ENCODE measurements at places on chromosomes 12 and 14.

DNA sequence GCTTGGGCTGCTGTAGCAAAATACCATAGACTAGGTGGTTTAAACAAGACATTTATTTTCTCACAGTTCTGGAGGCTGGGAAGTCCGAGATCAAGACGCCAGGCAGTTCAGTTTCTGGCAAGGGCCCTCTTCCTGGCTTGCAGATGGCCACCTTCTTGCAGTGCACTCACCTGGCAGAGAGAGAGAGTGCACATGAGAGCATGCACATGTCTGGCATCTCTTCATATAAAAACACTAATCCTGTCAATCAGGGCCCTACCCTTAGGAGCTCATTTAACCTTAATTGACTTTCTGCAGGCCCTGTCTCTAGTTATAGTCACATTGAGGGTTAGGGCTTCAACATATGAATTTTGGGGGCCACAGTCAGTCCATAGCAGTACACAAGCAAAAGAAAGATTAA is 12.4 kb upstream of the EVL start:
- no peak for DNase-seq

DNA sequence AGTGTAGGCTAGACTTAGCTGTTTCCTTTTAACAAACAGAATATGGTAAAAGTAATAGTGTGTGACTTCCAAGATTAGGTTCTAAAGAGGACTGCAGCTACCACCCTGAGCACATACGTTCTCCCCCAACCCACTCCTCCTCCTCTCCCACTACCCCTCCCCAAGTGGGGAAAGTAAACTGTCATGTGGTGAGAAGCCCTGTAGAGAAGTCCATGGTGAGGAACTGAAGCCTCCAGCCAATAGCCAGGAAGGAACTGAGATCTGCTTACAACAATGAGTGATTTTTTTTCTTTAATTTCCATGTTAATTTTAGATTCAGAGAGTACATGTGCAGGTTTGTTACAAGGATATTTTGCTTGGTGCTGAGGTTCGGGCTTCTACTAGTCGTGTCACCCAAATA is 57.0 kb upstream of the EGLN3 start:
- DNase-seq = no peak

GRCh38 chr12:87425942-87426554 is 603.2 kb downstream of the C12orf50 start:
- no peak for DNase-seq

- no peak for DNase-seq
Measured at GRCh38 chr14:94819531-94819930, 49.6 kb upstream of the GSC start.

DNA sequence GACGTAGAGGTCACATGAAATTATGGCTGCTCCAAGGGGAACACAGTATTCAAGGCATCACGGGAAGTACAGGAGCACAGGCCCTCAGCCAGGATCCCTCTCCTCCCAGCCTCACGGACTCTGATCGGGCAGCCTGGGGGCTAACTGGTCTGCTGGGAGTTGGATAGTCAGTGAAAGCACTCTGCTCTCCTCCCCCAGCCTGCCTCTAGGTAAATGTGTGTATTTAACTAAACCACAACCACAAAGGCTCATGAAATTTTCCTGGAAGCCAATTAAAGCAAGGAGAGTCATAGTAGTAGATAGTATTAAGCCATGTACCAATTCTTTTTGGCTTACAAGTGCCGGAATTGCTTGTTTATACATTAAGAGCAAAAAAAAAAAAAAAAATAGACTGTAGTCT is 254.3 kb downstream of the MSRB3 start:
- DNase-seq = no peak

DNA sequence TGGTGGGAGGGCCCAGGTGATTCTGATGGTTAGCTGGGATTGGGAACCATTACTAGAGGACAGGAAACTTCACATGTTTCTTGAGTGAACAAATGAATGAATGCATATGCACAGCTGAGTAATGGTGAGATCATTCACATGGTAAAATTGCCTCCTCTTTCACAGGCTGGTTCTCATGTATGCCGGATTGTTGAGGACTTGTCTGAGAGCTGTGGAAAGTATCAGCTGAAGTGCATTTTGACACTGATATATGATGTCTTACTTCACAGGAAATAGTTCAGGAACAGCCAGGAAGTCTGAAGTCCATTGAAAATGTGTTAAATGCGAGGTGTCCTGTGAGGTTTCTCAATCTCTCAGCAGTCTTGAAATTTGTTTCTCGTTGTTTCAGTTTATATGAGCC is 77.6 kb upstream of the DACT1 start:
- no peak for DNase-seq

DNA sequence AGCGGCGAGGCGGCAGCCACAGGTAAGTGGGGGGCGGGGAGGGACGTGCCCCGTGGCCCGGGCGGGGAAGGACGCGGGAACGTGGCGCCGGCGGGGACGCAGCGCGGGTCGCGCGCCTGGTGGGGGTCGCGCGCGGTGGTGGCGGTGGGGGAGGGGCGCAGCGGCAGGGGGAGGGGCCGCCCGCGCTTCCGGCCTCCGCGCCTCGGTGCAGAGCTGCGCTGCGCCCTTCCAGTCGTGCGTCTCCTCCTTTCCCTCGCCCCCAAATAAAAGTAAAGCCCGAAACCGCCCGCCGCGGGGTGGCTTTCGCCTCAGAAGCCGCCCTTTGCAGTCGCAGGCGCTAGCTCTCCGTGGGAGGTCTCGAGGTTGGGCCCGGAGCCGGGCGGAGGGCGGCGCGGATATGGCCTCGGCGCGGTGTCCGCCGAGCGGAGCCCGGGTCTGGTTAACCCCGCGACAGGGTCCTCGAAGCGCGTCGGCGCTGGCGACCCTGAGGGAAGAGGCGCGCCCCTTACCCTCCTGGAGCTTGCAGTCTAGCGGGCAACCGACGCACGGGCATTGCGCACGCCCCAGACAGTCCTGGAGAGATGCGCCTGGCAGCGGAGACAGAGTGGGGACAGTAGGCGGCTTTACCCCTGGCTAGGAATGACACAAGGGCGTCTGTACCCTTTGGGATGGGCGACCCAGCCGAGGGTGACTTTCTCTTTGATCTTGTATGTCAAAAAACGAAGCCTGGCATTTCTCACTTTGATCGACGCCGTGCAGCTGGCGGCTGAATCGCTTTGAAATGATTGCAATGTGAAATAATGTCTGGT is 589 bp downstream of the ATF1 start:
- peak; percentile 4 for DNase-seq

DNA sequence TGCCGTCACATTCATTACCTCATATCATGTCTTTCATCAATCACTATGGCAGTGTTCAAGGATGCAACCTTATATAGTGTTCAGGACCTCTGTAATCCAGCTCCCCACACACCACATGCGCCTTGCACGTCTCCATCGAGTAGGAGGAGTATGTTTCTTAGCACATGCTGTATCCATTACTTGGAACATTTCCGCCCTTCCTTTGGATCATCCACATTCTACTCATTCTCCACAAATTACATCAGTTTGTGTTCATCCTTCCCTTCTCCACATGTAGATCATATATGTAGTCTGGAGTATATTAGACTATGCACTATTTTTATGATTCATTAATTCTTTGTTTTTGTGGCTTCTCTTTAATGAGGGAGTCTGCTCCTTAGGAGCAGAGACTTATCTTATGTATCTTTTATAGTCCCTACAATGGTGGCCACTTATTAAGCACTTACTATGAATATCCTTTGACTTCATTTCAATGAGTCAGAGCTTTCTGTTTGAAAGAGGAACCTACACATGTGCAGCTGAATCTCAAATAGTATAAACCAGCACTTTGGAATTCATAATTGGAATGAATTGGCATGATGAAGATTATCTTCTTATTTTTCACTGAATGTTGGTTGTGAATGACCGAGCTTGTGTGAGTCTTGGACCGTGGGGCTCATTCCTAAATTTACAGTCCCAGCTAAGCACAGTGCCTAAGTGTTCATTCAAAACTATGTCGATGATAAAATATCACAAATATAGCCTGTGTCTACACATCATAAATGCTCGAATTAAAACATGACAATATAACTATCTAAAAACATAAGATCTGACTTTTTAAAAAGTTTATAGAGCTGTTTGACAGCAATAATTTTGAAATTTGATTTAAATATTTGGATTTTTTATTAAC is 30.2 kb upstream of the NPAS3 start:
- no peak for DNase-seq

DNA sequence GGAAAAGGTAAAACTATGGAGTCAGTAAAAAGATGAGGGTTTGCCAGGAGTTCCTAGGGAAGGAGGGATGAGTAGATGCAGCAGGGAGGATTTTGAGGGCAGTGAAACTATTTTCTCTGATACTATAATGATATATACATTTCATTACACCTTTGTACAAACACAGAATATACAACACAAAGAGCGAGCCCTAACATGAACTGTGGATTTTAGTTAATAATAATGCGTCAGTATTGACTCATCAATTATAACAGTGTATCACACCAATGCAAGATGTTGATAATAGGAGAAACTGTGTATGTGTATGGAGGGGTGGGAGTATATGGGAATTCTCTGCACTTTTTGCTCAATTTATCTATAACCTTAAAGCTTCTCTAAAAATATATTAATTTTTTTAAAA is 404.3 kb upstream of the NOVA1 start:
- DNase-seq = no peak

DNA sequence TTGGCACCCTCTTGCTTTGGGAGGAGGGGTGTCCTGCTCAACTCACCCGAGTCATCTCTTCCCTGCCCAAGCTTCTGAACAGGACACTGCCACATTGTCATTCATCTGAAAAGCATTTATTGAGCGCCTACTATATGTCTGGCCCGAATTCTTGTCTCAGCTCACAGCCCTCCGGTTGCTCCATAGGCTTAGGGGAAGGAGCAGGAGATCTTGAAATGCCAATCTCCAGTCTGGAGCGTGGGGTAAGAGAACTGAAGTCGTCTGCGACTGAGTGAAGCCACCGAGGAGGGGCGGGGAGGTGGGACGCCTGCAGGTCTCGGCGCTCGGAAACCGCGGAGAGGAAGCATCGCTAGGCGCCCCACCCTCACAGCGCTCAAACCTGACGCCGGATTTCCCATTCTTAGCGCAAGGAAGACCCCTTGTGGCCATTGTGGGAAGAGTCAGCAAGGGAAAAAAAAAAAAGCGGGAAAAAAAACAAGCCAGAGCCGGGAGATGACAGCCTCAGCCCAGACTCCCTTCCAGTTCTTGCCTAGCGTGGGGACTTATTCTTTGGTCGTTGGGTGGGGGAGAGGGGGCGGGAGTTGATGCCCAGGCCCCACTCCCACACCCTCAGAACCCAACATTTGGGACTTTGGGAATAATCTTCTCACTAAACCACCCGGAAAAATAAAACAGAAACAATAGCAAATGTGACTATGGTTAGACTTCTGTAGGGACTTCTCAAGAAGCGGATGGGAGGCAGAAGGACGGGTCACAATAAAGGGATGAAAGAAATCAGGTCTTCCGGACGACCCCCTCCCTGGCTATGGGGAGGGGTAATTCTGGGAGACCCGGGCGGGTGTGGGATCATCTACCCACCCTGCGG is 28.2 kb upstream of the SMUG1 start:
- peak; percentile 48 for DNase-seq

GRCh38 chr12:105091476-105092206 is 7.4 kb upstream of the ALDH1L2 start:
- no peak for DNase-seq

- no peak for DNase-seq
Measured at GRCh38 chr12:122999196-122999946, 18.9 kb downstream of the ARL6IP4 start.

- no peak for DNase-seq
Measured at GRCh38 chr12:95198914-95199313, 18.4 kb downstream of the FGD6 start.

DNA sequence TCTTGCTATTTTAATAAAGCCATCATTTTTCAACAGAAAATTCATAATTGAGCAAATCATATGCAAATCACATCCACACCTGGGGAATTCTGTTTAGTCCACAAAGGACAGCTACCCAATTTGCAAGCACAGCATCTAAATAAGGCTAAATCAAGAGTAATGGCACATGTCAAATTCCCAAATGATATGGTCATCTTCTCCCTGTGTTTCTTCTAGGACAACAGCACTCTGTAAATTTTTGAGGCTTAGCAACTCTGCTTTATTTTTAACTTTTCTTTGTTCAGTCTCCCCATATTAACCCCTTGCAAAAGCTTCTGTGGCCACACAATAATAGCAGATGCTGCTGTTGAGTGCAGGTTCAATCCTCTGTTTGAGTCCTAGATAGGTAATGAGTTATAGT is 155.6 kb upstream of the DAAM1 start:
- DNase-seq = no peak

DNA sequence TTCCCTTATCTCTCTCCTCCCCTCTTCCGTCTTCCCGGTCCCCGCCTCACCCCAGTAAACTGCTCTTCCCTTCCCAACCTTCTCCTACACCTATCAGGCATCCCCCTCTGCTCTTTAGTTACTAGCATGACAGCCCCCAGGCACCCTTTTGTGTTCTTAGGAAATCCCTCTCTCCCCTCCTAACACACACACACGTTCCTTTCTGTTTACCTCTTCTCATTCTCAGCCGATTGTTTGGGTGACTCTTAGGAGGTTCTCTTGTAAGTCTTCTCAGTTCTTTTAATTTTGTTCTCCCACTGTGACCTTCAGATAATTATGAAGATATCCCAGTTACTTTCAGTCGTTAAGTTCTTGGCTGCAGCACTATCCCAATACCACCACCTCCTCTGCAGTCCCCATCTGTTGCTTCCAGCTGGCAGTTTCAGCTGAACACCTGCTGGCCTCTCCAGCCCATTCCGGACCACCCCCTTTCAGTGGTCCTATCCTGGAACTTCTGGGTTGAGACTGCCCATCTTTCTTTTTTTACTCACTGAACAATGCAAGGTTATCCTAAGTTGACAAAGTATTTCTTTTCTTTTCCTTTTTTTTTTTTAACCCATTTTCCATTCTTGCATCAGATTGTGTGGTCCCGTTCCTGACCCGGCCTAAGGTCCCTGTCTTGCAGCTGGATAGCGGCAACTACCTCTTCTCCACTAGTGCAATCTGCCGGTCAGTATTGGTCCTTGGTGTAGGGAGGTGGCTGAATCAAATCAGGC is 711 bp downstream of the MARS1 start:
- DNase-seq = no peak

DNA sequence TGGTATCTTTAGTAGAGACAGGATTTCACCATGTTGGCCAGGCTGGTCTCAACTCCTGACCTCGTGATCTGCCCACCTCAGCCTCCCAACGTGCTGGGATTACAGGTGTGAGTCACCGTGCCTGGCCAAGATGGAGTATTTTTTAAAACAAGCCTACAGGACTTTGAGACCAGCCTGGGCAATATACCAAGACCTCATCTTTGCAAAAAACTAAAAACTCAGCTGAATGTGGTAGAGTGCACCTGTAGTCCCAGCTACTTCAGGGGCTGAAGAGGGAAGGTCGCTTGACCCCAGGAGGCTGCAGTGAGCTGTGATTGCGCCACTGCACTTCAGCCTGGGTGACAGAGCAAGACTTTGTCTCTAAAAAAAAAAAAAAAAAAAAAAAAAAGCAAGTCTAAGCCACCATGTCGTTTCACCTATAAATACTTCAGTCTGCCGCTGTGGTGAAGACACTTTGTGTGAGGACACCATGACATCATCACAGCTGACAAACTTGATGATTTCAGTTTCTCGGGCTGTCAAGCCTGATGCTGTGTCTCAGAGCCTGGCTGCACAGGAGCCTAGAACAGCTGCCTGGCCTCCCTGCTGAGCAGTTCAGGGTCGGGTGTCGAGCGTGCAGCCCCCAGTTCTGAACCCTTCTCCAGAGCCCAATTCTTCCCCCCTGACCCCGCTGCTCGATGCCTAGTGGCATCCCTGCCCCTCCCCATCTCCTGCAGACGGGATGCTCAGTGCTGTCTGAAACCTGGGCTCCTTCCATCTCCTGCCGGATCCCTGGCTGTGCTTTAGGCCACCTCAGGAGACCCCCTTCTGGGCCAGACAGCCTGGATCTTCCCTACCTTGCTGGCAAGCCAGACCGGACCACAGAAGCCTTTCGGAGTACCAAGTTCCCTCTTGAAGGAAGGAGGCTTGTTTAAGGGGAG is 119.2 kb upstream of the EVL start:
- DNase-seq = no peak

GRCh38 chr12:107736914-107737313 is 24.0 kb downstream of the PRDM4 start:
- DNase-seq = no peak

Data from stimulated activated CD8-positive, alpha-beta memory T cell treated with anti-CD3 and anti-CD28 coated beads, Interleukin-4, amount 100 ng/mL, for 4 hours (primary cell).